Stimulated activated CD4-positive, alpha-beta T cell treated with anti-CD3 and anti-CD28 coated beads, Interleukin-2, amount 100 ng/mL, for 24 hours (primary cell): ENCODE measurements at places on chromosomes 4 and X.

- no peak for DNase-seq
These were observed 246.6 kb downstream of the OPHN1 start for GRCh38 chrX:68186552-68187262.

GRCh38 chr4:136925203-136925602 lies 607.1 kb downstream of the PCDH18 start:
- DNase-seq, result no peak

DNA sequence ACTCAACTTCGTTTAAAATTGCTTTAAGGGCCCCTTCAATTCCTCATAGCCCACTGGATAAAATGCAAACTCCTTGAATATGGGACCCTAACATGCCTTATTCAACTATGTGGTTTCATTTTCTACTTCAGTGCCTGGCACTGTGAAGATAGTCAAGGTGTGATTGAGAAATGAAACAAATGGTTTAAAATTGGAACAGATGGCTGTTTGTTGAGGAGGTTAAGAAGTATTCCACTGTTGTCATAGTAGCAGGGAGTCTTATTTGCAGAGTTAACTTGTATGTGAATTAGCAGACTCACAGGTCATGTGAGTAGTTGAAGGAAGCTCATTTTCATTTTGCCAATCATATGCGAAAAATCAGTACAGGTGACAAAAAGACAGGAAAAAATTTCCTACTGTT lies 593.3 kb downstream of the KCTD8 start:
- DNase-seq, result no peak

- no peak for DNase-seq
These were observed 61.8 kb upstream of the SH3RF1 start for GRCh38 chr4:169332583-169332982.

- DNase-seq, result no peak
These were observed 93.0 kb downstream of the USP9X start for GRCh38 chrX:41178201-41178600.

DNA sequence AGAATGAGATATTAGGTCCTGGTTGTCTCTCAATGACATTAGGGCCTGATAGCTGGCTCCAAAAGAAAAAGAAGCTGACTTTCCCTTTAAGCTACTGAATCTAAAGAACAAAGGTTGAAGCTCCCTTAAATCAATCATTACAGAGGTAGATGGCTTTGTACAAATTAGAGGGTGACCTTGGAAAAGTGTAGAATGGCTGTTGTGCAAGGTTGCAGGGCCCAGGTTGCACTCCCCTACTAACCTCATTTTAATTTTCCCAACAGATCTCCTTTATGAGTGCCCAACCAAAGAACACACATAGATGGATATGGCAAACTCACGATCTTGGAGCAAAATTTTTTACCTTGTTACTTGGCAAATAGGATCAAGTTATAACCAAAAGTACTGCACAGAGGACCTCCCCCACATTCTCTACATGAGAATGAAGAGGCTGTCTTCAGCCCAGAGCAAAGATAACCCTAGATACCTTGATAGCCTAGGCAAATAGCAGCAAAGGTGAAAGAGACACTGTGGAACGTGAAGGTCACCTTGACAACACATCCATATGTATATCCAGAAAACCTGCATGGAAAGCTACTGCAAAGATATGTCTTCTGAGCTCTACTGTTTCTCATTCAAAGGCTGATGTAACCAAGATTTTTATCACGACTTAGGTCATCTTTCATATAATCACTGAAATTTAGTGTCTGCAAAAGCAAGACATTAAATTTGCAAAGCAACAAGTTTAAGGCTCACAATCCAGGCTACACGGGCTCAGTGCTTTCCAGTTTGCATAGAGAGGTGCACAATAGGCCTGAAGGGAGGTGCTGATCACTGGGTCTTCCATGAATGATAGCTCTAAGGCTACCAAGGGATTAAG lies 23.0 kb downstream of the KLB start:
- no peak for DNase-seq

GRCh38 chr4:126530996-126531585 lies 1101.7 kb upstream of the INTU start:
- no peak for DNase-seq

- no peak for DNase-seq
These were observed 37.5 kb upstream of the CXCL8 start for GRCh38 chr4:73702796-73703287.

- DNase-seq, result no peak
These were observed 81.4 kb downstream of the EVC2 start for GRCh38 chr4:5626913-5627312.

- DNase-seq, result no peak
These were observed 67.2 kb upstream of the IL15 start for GRCh38 chr4:141569141-141569540.

DNA sequence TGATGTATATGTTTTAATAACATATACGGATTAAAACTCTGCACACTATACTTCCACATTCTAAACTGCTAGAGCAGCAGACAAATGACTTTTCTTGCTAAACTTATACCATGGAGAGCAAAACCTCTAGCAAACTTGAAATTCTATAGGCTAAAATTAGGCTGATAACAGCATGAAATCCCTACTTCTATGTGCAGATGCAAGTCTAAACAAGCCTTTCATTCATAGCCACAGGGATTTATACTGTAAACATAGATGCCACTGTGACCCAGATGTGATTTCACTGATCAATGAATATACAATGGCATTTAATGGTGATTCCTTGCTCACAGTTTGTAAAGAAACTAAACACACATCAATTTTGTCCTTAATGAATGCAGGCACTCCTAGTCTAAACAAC lies 151.0 kb downstream of the ANTXR2 start:
- DNase-seq, result no peak

DNA sequence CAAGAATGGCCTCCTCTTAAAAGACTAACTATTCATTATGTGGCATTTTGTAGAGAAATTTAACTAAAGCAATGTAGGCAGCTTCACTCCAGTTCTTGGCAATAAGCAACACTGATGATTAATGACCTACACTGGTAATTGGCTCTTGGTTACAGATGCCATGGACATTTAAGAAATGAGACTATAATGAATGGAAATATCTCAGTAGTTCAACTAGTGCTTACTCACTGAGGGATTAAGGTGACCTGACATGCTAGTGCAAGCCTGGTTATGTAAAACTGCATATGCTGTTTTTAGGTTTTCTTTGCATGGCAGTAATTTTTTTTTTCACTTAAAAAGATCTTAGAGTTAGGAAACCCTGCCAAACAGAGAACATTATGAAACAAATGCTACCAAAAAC lies 152.7 kb upstream of the AADAT start:
- no peak for DNase-seq

- no peak for DNase-seq
These were observed 411.3 kb downstream of the SPRY1 start for GRCh38 chr4:123807866-123808265.
